ENCODE measurements at places on chromosomes 6 and 20.

DNA sequence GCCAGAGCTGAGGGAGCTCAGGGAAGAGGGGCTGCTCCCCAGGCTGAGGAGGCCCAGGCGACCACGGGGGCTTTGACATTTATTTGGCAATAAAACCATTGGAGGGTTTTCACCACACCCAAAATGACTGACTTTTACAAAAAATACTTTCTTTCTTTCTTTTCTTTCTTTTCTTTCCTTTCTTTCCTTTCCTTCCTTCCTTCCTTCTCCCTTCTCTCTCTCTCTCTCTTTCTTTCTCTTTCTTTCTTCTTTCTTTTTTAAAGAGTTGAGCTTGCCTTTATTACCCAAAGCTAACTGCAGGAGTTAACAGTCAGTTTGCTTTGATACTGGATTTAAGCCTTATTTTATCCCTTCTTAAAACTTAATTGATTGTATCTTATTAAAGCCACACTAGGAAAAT is 17.2 kb downstream of the SNX9 start:
- DNase-seq, result no peak

DNA sequence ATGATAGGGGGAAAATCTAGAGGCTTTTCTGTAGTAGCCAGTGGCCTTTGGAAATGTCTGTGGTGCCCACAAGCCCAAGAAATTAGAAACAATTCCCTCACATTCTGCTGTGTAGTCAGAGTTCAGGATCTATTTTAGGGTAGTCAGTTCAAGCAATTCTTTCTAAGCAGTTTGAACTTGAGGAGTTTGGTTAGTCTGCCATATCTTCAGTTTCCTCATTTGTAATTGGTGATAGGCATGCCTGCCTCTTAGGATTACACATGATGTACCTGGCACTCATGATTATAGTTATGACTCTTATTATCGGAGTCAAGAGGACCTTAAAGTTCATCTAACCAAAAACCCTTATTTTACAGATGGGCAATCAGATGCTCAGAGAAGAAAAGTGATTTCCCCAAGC is 21.2 kb upstream of the MEP1A start:
- DNase-seq, result no peak

DNA sequence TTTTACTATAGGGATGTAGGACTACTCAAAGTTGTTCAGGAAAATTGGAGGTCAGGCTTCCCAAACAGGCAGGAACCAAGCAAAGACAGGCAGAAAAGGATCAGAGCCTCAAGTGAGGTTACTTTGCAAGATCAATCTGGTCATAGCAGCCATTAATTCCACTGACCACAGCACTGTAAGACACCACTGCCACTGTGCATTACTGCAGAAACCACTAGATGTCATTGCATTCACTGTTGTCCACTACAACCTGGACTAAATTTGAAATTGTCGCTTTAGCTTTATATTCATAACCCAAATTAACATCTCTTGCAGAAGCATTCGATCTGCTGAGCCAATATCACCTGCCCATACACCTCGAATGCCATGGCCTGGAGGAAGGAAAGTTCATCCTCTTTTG is 126.9 kb upstream of the UFL1 start:
- peak; percentile 26 for DNase-seq

DNA sequence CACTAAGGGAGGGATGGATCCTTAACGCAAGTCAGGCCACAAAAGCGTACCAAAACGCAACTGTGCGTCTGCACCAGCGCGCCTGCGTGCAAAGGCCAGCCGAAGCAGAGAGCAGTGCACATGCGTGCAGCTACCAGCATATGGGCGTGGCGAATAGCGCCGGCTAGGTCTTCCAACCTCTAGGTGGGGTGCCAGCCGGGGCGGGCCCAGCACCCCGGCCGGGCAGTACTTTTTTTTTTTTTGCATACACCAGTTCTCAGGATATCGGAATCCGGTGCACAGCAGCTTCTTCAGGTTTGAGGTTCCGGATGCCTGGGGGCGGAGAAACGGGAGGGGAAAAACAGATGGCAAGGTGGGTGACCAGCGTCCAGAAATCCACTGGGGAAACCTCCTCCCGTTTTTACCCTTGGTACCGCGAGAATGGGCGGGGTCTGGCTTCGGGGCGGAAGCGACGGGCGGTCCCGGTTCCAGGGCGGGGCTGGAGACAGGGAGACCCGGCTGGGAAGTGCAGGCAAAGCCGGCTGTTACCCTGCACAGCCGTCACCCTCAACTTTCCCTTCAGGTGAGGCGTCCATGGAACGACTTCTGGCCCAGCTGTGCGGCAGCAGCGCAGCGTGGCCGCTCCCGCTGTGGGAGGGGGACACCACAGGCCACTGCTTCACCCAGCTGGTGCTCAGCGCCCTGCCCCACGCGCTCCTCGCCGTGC is at the start of gene ABCC10:
Gene ABCC10 (plus strand): TSS at position 136 of the 706 bp plus-strand sequence. CDS start 438 bp downstream, at position 574.
- DNase-seq, result peak; percentile 98

- DNase-seq, result no peak
These were observed 196.9 kb downstream of the LRFN2 start for GRCh38 chr6:40390144-40390800.

Measured in muscle of back (tissue), 13 donors.